Ascending aorta (tissue), 2 donors: ENCODE measurements at places on chromosomes 1 and 21. TPM values are rescaled to one million over a fixed set of nuclear protein-coding genes. Genes with fewer than 3 reads are reported as not detected.
A peak's percentile ranks its signal among the peaks of the same experiment; 100 is the strongest.

SLC9C2 gene
- not detected for total RNA-seq

TSEN15 gene
- total RNA-seq = 14.3 TPM

PEF1 gene
- total RNA-seq = 340 TPM

OR6K3 gene
- total RNA-seq = not detected

PGBD2 gene
- total RNA-seq = 0.53 TPM

C4BPB gene
- not detected for total RNA-seq

DNA sequence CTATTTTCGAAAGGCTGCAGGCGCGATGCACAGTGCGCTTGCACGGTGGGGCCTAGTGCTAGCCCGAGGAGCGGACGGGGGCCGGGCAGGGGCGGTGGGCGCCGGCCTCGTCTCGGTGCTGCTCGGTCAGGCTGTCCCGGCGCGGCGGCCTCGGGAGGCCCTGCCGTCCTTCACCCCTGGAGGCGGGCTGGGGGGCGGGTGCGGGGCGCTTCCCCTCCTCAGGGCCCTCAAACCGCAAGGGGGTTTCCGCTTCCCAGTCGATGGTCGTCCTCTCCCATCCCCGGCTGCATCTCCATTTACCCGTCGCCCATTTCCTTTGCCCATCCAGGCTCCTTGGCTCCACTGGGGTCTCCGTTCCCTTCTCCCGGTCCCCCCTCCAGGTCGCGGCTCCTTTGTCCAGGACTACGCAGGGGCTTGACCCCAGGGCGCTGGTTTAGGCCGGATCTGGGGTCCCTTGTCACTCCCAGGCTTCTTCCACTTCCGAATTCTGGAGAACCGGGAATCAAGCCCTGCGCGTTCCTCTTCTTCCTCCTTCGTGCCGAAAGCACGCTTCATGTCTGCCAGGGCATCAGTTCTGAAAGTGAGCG is 196.3 kb upstream of the LMO4 start:
- H3K4me1 ChIP-seq = peaks cover 7% of the 10 kb centered on the region
- DNase-seq = no peak
- H3K4me3 ChIP-seq = peak overlapping the region; percentile 62

- peaks cover 13% of the 10 kb centered on the region for H3K4me1 ChIP-seq
- H3K27me3 ChIP-seq = no peaks in the 10 kb centered on the region
- DNase-seq = no peak
- peak overlapping the region; percentile 91 for H3K27ac ChIP-seq
- H3K36me3 ChIP-seq = no peaks in the 10 kb centered on the region
- no peak overlapping the region for H3K4me3 ChIP-seq
These were observed 100.1 kb upstream of the JUN start for GRCh38 chr1:58883888-58884482.

DNA sequence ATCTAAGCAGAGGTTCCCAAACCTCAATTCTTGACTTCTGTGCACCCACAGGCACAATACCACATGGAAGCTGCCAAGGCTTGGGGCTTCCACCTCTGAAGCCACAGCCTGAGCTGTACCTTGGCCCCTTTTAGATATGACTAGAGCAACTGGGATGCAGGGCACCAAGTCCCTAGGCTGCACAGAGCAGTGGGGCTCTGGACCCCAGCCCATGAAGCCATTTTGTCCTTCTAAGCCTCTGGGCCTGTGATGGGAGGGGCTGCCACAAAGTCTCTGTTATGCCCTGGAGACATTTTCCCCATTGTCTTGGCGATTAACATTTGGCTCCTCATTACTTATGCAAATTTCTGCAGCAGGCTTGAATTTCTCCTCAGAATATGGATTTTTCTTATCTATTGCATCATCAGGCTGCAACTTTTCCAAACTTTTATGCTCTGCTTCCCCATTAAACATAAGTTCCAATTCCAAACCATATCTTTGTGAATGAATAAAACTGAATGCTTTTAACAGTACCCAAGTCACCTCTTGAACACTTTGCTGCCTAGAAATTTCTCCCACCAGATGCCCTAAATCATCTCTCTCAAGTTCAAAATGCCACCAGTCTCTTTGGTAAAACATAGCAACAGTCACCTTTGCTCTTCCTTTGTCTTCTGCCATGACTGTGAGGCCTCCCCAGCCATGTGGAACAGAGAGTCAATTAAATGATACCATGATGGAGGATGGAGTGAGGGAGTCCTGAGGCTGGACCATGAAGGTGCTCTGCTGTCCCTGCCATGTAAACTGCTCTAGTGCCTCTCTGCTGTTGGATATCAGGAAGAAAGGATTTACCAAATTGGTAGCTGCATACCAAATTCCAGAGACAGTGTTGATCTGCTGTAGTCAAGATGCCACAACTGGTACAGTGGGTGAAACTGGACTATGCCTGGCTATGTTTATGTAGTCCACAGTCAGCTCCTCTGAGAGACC is 37.6 kb downstream of the RUNX3 start:
- H3K4me3 ChIP-seq = no peak overlapping the region
- H3K27me3 ChIP-seq = no peaks in the 10 kb centered on the region
- no peak overlapping the region for H3K27ac ChIP-seq
- no peaks in the 10 kb centered on the region for H3K36me3 ChIP-seq

DNA sequence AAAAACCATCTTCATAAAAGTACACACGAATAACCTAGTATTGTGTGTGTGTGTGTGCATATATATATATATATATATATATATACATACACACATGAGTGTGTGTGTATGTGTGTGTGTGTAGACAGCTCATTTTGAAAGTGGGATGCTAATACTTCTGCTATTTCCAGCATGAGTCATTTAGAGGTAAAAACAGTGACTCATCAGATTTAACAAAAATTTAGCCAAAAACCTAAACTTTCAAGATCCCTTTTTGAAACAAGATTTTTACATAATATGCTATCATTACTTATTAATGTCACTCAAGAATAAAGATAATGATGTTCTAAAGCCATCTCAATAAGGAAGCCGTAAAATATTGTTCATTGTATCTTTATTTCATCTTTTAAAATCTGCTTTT is 35.6 kb upstream of the ADGRL4 start:
- no peak for DNase-seq
- H3K4me3 ChIP-seq = no peak overlapping the region
- H3K27ac ChIP-seq = no peak overlapping the region
- no peaks in the 10 kb centered on the region for H3K4me1 ChIP-seq

DNA sequence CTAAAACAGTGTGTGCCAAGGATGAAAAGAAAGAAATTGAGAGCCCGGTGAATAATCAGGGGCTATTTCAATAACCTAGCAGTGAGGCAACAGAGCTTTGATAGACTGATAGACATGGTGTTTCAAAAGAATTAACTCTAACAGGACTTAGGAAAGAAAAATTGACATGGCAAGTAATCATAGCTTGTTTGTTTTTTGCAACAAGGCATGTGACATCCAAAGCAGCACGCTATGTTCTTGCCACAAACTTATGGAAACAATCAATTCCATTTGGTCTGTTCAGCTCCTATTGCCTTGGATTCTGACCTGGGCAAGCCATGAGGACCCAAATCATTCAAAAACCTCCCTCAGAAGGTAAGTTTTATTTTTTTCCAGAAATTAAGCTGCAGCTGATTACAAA is 608.5 kb downstream of the SMYD3 start:
- H3K27me3 ChIP-seq = no peaks in the 10 kb centered on the region
- no peak overlapping the region for H3K4me3 ChIP-seq
- no peaks in the 10 kb centered on the region for H3K4me1 ChIP-seq
- no peak overlapping the region for H3K27ac ChIP-seq
- H3K36me3 ChIP-seq = no peaks in the 10 kb centered on the region

DNA sequence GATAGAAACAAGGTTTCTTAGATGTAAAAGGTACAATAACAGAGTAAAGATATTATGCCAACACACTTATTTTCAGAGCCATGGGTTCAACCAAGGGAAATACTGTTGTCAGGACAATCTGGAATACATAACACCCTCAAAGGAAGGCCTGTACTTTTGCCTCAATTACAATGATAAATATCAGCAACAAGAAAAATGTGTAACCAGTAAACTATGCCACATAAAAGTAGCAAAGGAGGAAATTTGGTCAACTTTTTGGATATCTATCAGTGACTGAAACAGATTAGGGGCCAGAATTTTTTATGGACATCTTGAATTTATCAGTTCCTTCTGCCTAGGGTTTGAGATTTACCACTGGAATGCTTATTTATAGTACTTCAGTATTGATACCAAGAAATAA is 24.6 kb upstream of the RAP1GAP start:
- H3K4me1 ChIP-seq = no peaks in the 10 kb centered on the region

GRCh38 chr1:153174624-153175023 is 23.9 kb upstream of the SPRR2G start:
- no peak for DNase-seq
- H3K27me3 ChIP-seq = no peaks in the 10 kb centered on the region
- no peaks in the 10 kb centered on the region for H3K36me3 ChIP-seq
- H3K4me1 ChIP-seq = no peaks in the 10 kb centered on the region
- no peak overlapping the region for H3K4me3 ChIP-seq
- no peak overlapping the region for H3K27ac ChIP-seq

- no peaks in the 10 kb centered on the region for H3K4me1 ChIP-seq
- H3K27me3 ChIP-seq = no peaks in the 10 kb centered on the region
- no peak overlapping the region for H3K4me3 ChIP-seq
These were observed 17.7 kb downstream of the CD1E start for GRCh38 chr1:158371188-158371953.

DNA sequence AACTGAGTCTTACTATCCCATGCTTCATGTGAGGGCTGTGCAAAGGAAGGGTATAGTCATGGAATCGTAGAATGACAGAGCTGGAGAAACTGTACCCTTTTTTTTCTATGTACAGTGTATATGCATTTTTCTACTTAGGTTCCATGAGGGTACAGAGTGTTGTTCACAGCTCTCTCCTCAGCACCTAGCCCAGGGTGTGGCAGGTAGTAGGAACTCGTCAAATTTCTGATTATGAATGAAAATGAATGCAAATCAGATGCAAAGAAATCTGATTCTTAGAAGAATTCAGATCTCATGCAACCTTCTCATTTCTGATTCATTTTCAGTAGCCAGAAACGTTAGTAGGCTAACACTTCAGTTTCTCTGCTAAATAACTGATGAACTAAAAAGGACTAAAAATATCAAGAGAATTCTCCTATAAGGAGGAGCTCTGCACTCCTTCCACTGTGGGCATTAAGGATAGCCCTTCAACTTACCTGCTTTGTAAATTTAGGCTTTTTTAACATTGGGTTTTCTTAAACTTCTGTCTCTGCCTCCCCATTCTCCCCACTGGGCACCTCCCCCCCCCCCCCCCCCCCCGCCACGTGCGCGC is 18.0 kb upstream of the HHAT start:
- H3K27me3 ChIP-seq = no peaks in the 10 kb centered on the region
- no peaks in the 10 kb centered on the region for H3K4me1 ChIP-seq
- H3K27ac ChIP-seq = no peak overlapping the region
- DNase-seq = no peak
- H3K4me3 ChIP-seq = peak overlapping the region; percentile 69
